C1 segment of cervical spinal cord (tissue), 14 donors: ENCODE measurements at places on chromosomes 1 and 21.

- no peak for DNase-seq
Measured at GRCh38 chr21:42344631-42345030, 6.2 kb downstream of the TFF2 start.

- DNase-seq: no peak
Measured at GRCh38 chr1:244361764-244362473, 89.8 kb downstream of the ADSS2 start.

DNA sequence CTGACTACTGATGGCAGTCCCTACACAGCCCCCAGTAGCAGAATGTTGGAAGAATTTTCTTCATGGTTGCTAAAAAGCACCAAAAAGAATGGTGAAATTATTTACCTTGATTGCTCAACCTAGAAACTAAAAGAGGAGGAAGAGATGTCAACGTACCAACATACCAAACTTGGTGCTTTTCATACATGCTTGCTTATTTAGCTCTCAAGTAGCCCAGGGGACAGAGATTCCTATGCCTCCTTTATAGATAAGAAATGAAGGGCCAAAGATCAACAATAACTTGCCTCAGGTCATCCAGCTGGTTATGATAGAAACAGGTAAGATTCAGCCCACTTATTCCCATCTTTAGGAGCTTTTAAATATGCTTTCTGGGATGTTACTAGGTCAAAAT, 170.6 kb downstream of the PIGK start:
- no peak for DNase-seq

DNA sequence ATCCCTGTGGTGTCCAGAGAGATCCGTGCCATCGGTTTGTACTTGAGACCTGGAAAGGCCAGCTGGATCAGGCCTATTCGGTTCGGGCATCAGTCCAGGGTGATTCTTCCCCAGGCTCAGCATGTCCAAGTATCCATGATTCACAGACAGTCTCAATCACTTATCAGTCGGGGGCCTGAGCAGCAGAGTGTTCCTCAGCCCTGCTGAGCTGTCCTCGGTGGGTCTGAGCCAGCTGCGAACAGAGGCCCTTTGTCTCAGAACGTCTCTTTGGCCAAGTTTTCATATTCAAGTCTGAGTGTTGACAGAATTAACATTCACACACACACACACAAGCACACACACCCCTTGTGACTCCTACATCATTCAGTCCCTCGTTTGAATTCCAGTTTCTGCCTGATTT, 33.4 kb upstream of the OSBPL9 start:
- DNase-seq: peak; percentile 83

DNA sequence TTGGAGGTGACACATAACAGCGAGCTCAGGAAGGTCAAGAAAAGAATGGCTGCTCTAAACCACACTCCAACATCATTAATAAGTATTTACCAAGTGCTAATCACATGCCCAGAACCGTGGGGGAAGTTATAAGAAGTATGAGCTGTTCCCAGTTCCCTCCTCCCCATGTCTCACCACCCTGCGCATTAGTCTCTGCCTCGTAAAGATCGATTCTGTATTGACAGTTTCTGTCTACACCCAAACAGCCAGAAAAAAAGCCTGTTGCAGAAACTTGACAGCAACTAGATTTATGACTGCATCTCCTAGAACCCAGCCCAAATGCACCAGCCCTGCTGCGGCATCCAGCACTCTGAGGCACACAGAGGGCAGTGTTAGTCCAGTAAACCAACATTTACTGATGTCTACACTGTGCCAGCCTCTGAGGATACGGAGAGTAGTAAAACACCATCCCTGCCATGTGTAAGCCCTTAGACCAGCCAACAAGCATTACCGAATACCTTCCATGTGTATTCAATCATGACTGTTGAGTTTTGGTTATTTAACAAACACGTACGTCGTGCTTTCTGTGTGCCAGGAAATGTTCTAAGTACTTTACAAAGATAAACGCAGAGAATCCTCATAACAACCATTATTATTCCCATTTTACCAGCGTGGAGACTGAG, 63.6 kb upstream of the ZBTB40 start:
- no peak for DNase-seq

- no peak for DNase-seq
Measured at GRCh38 chr1:58529284-58529683, 17.2 kb downstream of the OMA1 start.

DNA sequence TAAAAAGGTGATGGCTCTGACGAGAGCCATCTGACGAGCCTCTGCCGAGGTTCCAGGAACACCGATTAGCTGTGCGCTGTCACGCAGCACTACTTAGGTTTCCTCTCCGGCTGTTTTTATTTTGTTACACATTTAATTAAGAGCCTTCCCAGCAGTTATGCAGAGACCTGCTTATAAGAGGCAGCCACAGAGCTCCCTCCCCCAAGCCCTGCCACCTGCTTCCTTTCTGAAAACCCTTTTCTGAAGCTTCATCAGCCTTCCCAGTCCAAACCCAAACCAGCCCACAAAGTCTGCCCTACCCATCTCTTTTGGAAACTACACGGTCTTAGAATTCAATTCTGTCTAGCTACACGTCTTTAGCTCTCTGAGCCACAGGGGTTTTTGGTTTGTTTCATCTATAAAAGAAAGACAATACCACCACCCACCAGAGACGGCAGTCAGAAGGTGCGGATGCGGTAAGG, 49.1 kb downstream of the ERI3 start:
- no peak for DNase-seq

- no peak for DNase-seq
Measured at GRCh38 chr1:67846538-67846937, 13.3 kb upstream of the GNG12 start.

DNA sequence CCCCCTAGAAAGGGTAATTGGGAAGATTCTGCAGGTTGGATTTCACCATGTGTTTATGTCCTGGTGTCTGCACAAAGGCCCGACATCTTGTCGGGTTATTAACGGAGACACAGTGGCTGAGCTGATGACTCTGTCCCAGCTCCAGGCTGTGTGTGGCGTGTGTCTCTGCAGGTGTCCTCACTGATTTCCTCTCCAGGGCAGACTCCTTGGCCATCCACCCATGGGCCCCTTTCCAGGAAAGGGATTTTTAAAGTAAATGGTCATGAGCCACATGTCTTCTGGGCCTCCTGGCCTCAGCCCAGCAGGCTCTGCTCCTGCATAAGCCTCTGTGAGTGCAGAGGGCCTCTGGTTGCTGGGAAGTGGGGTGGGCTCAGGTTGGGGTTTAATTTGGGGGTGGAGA, 418.7 kb upstream of the VAMP3 start:
- DNase-seq: no peak
